ENCODE measurements at places on chromosomes 3 and 15.
A peak's percentile ranks its signal among the peaks of the same experiment; 100 is the strongest.

- no peak for DNase-seq
These were observed 32.9 kb upstream of the PIK3R4 start for GRCh38 chr3:130779486-130779885.

DNA sequence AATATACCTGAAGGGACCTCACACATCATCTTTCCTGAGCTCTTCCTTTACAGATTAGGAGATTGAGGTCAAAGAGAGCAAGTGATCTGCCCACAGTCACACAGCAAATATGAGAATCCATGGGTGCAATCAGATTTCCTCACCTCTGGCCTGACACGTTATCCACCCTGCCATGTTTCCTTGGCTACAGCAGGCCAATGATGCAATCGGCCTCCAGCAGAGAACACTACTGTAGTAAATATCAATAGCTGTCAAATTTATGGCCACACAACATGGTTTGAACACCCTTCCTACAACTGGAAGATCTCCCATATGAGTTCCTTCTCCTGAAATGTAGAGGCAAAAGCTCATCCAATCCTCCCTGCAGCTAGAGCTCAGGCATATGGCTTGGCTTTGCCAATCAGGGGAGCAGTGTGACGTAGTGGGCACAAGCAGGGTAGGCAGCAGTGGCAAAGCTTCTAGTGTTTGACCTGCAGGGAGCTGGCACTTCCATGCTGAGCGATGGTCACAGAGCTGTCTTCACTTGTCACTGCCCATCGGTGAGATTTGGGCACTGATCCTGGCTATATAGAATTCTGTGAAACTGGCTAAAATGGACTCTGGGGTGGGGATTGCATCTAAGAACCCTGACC lies 271.3 kb downstream of the TJP1 start:
- DNase-seq: no peak

- DNase-seq: no peak
These were observed 11.6 kb downstream of the PLA1A start for GRCh38 chr3:119609301-119609700.

DNA sequence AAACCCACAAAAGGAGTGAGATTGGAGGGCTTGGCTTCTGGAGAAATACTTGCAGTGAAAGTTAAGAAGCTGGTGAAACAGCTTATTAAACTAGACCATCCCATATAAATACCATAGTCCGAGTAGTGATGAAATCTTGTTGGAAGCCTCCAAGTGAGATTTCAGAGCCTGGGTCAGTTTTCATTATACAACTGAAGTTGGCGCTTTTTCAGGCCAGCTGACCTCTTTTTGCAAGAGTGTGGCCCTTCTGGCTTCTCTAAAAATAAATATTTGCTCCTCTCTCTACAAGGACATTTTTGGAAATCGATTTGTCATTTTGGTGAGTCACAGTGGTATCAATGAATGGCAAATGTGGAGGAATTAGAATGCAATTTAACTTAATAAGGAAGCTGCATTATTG lies 51.2 kb upstream of the THRB start:
- no peak for DNase-seq

DNA sequence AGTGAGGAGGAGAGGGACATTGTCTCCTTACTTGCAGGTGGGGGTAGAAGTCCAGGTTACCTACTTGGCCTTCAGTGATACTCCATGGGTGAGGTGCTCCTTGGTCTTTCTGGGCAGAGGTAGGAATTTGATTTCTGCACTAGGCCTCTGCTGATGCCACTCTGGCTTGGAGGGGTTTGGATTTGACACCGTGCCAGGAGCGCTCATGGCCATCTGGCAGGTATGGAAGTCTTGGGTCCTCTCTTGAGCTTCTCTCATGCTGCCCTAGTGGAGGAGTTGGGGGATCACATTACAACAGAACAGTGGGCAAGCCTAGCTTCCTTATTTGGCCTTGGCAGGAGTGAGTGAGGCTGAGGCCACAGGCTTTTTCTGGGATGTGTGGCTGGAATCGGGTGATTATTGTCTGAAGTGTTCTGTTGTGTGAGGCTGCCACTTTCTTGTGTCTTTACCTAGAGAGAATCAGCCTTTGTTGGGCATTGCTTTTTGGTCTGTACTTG lies 525.0 kb downstream of the GABRG3 start:
- no peak for DNase-seq

- no peak for DNase-seq
These were observed 570.1 kb upstream of the CBLB start for GRCh38 chr3:106438887-106439286.

GRCh38 chr3:148955544-148956346 lies 35.6 kb upstream of the GYG1 start:
- DNase-seq: no peak

DNA sequence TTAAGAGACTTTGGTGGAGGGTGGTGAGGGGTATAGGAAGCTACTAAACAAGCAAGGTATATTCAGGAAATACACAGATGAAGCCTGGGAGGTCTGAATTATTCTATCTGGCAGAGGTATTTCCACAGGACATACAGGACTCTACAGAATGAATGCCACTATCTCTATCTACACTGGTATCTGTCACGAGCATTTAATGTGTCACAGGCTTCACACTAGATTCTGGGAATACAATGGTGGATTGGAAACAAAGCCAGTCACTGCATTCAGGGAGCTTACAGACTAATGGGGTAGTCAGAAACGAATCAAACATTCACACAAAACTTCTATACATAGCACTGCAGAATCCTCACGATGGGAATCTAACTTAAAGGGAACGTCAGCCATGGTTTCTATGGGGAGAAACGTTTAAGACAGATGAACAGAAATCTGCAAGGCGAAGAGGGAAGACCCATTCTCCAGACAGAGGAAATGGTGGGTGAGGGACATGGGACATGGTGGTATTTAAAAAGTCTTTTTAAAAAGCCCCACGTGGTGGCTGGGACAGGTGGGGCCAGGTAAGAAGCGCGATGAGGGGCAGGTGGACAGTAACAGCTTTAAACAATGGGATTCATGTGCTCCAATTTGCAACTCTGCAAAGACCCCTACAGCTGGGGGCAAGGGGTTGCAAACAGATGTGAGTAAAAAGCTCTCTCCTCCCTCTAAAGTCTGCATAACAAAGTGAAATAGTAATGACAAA lies 16.5 kb downstream of the LRIG1 start:
- DNase-seq: no peak

GRCh38 chr3:138567403-138567802 lies 26.7 kb downstream of the CEP70 start:
- DNase-seq: no peak

GRCh38 chr3:182357928-182358327 lies 435.4 kb upstream of the ATP11B start:
- no peak for DNase-seq

- DNase-seq: no peak
These were observed 1.4 kb downstream of the CIAO2A start for GRCh38 chr15:64092075-64092820.

DNA sequence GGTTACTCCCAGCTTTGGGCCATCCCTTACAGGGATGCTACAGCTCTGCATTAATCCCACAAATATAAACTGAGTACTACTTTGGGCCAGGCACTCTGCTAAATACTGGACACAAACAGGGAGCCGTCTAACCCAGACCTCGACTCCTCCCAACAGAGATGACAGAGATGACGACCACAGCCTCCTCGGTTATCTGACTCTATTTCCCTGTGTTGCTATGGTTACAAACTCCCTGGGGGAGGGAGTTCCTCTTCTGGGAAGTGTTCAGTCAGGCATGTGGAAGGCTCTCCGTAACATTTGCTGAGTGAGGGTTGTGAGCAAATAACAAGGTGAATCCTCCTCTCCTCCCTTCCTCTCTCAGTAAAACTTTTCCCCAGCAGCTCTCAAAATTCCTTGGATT lies 6.7 kb upstream of the CMTM7 start:
- DNase-seq: no peak

DNA sequence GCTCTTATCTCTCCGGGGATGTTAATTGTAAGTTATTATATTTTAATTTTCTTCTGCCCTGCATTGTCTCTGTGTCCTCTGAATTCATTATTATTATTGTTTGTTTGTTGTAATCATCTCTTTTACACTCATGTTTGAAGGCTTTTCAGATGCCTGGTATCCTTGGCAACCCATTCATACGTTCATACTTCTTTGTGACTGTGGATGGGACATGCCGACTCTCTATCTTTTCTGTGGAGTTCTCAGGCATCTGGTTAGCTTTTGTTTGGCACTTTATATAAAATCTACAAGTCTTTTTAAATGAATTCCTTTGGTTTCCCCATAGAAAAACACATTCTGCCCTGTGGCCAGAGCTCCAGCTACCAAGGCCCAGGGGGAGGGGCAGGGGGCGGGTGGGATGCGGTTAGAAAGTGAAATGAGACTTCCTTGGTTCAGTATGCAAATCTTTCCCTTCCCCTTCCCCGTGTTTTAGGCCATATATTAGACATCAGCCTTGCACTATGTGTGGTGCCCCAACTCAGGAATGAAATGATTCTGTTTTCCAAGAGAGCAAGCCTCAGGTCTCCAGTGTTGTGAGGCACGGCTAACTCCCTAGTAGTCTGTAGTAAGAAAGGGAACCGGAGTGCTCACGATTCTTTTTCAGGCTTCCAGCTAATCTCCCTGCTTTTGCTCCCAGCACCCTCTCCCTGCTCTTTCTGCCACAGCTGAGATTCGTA lies 79.2 kb downstream of the SST start:
- no peak for DNase-seq

GRCh38 chr3:73705792-73706191 lies 81.1 kb upstream of the PDZRN3 start:
- DNase-seq: no peak

- no peak for DNase-seq
These were observed 86.9 kb downstream of the ASB7 start for GRCh38 chr15:100689131-100689899.

- no peak for DNase-seq
These were observed 266.3 kb downstream of the XXYLT1 start for GRCh38 chr3:195004512-195005250.

DNA sequence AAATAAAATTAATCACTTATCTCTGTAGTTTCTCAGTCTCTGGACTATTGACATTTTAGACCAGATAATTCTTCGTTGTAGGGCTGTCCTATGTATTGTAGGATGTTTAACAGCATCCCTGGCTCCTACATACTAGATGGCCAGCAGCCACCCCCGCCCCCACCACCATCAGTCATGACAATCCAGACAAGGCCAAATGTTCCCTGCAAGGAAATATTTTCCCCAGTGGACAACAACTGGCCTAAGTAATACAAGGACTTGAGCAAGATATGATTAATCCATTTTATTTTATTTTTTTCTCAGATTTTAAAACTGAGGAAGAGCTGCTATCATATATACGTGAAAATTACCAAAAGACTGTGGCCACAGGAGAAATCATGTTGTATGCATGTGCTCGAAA lies 23.8 kb downstream of the TICRR start:
- DNase-seq: no peak

GRCh38 chr3:62007036-62007435 lies 366.3 kb downstream of the FEZF2 start:
- no peak for DNase-seq

DNA sequence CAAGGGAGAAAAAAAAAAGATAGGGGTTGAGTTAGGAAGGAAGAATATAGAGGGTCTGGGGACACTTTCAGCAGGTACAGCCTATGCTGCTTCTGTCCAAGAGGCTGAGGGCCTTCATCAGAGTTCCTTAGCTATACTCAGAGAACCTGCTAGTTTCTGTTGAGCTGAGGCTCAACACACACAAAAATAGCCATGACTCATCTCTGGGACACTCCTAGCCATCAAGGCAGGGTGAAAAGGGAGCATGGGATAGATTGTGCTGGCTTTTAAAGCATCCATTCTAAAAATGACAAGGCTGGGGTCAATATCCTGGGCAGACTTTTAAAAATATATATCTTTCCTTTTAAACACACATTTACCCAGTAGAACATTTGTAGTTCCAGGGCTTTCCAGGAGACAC lies 2.8 kb upstream of the RTP2 start:
- no peak for DNase-seq

- DNase-seq: no peak
These were observed 166.1 kb downstream of the PYDC2 start for GRCh38 chr3:191627064-191627463.

DNA sequence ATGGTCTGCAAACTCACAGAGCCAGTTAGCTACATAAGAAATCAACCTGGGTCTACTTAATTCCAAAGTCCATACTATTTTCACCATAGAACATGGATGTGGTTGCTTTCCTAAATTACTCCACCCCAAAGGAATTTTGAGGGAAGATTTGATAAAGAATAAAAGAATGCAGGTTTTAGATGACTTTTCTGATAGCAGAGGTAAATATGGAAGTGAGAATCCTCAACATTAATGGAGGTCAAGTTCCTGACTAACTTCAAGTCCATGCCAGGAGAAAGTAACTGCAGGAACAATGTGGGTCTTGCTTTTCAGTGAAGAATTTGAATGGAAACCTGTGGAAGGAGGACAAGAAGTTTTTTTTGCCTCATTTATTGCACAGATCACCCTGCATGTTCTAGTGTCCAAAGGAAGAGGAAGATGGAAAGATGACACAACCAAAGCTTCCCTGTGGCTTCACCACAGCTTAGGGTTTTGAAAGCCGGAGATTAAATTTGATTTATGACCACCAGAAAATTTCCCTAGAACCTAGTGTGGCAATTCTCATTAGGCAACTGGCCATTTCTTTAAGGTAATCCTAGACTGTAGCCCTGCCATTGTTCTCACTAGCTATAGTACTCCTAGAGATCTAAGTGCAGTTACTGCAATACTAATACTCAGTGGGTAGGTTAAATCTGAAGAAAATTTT lies 429.7 kb downstream of the RAP2B start:
- DNase-seq: no peak

- no peak for DNase-seq
These were observed at the start of gene LINGO1 for GRCh38 chr15:77632534-77633133. LINGO1 (minus strand) TSS chr15:77632912; CDS start chr15:77632315, 597 bp downstream.

- no peak for DNase-seq
These were observed 40.1 kb upstream of the RASGRF1 start for GRCh38 chr15:79130535-79131130.

GRCh38 chr3:147975165-147975564 lies 566.0 kb downstream of the ZIC1 start:
- DNase-seq: no peak

GRCh38 chr3:52879090-52879489 lies 18.3 kb downstream of the STIMATE start:
- DNase-seq: no peak

GRCh38 chr15:62781081-62781497 lies 261.5 kb upstream of the TPM1 start:
- no peak for DNase-seq

DNA sequence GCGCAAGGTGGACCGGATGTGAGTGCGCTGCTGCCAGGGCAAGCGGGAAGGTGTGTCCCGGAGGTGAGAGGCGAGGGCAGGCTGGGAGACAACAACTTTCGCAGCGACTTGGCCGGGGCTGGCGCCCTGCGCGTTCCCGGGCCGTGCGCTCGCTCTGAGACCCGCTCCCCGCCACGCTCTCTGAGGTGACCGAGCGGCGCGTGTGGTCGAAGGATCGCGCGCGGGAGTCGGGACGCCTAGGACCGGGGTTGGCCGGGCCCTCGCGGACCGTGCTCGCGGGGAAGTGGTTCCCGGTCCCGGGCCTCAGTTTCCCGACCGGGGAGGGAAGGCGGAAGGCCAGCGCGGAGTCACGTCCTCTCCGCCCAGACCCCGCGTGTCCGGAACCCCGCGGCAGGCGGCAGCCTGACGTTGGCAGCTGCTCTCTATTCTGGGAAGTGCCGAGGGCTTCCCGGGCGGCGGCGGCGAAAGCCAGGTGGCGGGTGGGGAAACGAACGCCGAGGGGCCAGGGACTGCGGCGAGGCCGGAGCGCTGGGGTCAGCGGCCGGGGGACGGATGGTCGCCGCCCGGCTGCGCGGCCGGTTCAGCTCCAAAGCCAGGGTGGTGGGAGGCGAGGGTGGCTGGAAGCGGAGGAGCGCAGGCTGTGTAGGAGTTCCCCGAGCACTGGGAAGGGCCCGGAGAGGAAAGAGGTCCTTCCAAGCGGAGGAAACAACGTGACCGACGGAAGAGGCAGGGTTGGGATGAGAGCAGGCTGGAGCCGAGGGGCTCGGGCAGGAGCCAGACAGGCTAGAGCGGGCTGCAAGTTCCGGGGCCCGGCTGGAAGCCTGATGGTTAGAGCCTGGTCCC lies 1.0 kb upstream of the IGF2BP2 start:
- peak; percentile 38 for DNase-seq
